Omental fat pad (tissue), 4 donors: ENCODE measurements at places on chromosomes 3 and 15. TPM values are rescaled to one million over a fixed set of nuclear protein-coding genes. Genes with fewer than 3 reads are reported as not detected.

Gene POMGNT2
- total RNA-seq = 13.9 TPM

DNA sequence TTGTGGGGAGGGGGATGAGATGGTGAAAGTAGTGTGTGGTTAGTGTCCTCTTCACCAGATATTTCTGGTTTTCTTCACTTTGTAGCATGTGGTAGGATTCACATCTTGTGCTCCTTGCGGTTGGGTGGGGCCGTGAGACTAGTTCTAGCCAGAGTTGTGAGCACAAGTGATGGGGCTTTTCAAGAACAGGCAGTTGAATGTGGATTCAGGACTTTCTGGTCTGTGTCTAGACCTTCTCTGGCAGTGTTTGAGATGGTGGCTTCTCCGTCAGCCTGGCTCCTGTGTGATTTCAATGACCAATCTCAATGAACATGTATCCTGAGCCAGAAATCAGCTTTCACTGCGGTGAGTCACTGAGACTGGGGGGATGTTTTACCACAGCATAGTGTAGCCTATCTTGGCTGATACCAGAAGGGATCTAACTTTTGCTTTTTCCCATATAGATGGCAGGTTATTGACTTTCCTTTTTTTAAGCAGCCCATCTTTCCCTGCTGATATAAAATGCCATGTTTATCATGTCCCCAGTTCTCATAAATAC lies 82.6 kb downstream of the RPLP1 start:
- DNase-seq = no peak

- no peak for DNase-seq
Observed at GRCh38 chr15:67178569-67179210, 75.8 kb downstream of the AAGAB start.

Gene ATXN7
- 30.7 TPM for total RNA-seq

GRCh38 chr15:87713475-87713879 lies 543.1 kb downstream of the NTRK3 start:
- DNase-seq = no peak

GRCh38 chr15:70192041-70192440 lies 94.3 kb upstream of the TLE3 start:
- no peak for DNase-seq

DNA sequence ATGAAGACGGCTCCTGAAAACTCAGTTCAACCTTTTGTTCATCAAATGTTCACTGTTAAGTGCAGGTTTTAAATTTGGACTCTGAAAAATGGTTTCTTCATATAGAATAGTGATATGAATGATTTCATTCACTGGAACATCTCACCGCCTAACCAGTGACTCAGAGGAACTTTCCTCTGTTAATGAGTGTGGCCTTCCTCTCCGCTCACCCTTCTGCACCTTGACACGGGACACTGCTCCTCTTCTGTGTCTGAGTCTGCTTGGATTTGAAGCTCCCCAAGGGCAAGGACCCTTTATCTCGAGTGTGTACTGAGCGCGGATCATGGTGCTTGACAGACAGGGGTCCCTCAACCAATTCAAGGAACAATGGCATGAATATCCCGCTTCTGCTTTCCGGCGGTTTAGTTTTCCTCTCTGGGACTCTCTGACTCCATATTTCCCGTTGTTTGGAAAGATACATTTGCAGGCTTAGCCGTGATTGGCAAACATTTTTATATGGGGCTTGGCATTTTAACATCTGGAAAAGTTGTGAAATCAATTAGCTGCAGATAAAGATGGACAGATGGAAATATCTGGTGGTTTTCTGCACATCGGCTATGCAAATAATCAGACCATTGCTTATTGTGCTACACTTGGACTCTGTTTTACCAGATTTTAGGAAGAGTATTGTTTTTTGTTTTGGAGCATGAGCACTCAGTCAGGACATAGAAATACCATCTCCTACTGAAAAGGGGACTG lies 20.9 kb downstream of the KBTBD8 start:
- no peak for DNase-seq

- DNase-seq = no peak
Observed at GRCh38 chr15:31333820-31334219, 7.2 kb downstream of the KLF13 start.

Gene ACTC1
- total RNA-seq = 0.38 TPM

DNA sequence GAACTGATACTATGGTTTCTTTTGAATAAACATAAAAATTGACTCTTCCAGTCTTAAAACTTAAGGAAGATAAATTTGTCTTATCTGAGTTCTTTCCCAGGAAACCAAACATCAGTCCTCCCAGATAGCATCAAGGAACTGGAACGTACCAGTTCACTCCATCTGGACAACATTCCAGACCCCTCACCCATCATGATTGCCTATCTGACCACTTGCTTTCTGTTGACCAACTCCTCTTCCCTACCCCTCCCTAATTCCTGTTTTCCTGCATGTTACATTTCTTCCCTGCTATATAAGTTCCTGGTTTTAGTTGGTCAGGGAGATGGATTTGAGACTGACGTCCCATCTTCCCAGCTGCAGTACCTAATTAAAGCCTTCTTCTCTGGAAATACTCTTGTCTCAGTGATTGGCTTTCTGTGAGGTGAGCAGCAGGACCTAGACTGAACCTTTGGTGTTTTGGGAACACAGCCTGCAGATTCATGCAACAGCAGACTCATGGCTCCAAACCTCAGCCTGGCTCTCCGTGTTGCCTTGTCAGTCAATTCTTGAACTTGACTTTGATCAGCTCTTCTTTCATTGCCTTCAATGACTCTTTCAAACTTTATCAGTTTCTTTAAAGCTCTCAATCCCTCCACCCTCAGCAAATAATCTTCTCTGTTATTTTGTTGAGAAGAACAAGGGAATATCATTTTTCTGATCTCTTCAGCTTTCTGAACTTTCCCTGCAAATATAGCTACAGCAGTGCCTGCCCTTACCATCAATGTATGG lies 123.6 kb downstream of the RPL22L1 start:
- DNase-seq = no peak

DNA sequence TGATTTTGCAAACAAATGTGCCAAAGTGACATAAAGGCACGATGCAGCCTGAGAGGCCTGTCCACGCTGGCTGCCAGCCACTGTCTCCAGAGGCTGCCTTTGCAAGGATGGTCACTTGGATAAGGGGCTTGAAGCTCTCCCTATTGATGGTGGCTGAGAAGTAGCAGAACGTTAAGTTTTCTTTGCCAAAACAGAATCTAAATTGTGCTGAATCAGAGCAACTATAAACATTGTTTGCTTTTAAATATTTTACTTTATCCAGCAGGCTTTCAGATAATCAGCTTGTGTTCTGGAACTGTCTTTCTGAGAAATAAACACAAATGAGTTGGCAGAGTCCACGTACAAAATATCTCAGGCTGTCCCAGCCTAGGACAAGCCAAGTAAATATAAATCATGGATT lies 23.8 kb upstream of the CNBP start:
- DNase-seq = no peak
